AG08396 (cell line): ENCODE measurements at places on chromosomes 2 and 18.

- DNase-seq = no peak
Observed at GRCh38 chr2:143504397-143504796, 375.2 kb downstream of the ARHGAP15 start.

DNA sequence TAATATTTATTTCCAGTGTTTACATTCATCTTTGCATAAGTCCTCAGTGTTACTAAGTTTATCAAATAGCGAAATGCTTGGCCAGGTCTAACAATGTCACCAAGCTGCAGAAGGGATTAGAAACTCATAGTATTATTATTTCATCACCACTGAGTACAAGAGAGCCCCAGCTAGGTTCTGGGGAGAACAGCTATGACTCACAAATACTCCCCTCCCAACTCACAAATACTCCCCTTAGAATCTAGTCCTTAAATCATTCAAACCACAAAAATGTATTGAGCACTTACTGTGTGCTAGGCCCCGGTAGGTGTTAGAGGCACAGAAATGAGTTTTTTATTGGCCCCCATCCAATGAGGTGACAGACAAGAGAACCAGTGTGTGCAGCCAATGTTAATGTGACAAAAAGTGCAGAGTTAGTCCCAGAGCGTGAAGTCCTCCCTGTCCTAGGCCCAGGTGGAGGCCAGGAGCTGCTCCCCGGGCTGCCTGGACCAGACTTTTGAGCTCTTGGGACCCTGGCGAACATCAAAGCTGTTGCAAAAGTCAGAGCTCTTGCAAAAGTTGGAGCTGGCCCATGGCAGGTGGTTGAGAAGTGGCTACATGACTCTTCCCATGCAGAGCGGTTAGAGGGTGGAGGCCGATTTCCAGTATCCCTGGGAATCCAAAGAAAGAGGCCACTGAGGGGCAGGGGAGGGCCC is 9.8 kb downstream of the STEAP3 start:
- peak; percentile 60 for DNase-seq

GRCh38 chr2:43318791-43319190 is 92.4 kb upstream of the ZFP36L2 start:
- DNase-seq = no peak

DNA sequence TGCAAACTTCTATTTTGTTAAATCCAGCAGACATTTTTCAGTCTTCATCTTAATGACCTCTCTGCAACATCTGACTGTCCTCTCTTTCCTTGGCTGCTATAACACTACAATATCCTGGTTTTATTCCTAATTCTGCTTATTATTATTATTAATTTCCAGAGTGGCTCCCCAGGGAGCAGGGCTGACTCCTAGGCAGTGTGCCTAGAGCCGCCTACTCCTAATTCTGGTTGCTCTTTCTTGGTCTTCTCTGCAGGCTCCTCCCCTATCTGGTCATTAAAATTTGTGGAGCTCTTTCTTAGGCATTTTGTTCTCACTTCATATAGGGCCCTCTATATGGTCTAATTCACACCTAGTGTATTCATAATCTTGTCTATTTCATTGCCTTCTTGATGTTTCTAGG is 10.8 kb downstream of the LOXL3 start:
- DNase-seq = no peak

DNA sequence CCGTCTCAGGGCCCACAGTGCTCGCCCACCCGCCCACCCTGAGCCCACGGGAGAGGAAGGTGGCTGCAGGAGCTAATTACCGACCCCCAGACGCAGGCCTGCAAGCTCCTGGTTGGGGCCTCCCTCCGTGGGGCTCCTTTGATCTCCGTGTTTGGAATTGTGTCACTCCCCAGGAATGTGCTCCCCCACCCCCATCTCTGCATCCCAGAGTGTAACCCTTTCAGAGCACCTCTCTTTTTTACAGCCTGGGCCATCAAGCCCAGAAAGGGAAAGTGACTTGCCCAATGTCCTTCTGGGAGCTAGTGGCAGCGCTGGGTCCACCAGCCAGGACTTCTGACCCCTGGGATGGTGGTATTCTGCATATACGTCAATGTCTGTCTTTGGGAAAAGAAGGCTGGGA is 335.1 kb downstream of the CYRIA start:
- DNase-seq = no peak

DNA sequence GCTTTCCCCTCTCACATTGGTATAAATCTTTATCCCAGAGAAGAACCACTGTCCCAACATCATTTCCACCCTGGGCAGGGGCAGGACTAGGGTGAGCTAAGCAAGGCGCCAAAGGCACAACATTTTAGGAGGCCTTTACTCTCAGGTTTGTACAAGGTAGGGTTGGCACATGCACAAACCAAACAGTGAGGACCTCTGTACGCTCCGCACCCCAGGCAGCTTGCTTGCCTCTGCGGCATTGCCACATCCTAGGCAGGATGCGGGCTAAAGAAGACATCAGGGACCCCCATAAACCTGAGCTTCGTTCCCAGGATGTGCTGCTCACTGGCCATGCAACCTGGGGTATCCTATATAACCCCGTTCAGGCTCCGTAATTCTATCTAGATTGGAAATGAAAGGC is 128.1 kb upstream of the DAPL1 start:
- DNase-seq = no peak

DNA sequence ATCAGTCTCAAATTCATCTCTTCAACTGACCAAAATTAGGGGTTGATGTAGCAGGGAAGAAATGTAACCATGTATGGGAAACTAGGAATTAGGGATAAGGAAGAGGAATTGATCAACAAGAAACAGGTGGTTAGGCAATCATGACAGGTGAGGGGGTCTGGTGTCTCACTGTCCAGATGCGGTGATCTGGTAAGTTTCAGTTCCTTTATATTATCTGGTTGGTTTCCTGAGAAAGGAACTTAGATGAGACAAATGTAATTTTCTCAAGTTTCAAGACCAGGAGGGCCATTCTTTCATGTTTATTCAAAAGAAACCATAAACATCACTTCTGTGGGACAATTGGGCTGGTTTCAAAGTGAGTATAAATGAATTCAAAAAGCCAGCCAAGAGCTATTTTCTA is 306.2 kb upstream of the KCNJ3 start:
- no peak for DNase-seq

DNA sequence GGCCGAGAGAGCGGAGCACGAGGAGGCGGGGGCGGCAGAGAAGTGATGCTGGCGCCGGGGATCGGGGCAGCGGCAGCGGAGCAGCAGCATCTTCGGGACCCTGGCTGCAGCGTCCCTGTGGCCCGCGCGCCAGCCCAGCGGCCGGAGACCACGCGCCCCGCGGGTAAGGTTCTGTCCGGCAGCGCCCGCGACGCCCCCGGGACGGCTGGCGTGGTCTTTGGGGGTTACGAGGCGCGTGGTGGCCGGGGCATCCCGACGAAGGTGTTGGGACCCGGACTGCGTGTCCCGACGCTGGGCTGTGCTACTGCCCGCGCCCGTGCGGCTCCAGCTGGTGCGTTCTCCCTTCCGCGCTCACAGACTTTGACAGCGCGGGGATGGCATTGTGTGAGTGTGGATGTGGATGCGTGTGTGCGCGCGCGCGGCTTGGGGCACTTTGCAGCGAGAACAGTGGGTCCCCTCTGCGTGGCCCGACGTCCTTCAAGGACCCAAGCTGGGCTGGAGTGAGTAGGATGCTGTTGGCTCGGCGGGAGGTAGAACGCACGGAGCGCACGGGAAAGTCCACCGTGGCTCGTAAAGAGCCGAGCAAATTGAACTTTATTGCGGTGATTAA is 405.0 kb downstream of the XIRP2 start:
- DNase-seq = peak; percentile 38

- no peak for DNase-seq
Observed at GRCh38 chr2:42792087-42792582, 248 bp downstream of the HAAO start.

- no peak for DNase-seq
Observed at GRCh38 chr2:164243315-164243714, 378.0 kb downstream of the GRB14 start.

- no peak for DNase-seq
Observed at GRCh38 chr2:58517881-58518280, 276.8 kb upstream of the FANCL start.

DNA sequence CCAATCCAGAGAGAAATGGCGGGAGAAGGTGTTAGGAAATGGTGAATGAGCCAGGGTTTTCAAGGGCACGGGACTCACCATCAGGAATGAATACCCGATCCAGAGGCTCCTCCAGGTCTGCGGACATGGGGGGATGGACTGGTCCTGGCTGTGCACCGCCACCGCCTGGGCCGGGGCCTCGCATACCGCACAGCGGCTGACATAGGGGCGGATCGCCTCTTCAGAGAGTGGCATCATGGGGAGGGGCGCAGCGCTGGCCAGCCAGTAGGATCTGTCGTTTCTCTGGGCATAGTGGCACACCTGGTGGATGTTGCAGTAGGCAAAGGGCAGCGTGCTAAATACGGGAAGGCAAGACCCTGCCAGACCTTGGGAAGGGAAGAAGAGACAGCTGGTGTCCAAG is 156.1 kb downstream of the COL4A4 start:
- DNase-seq = no peak

DNA sequence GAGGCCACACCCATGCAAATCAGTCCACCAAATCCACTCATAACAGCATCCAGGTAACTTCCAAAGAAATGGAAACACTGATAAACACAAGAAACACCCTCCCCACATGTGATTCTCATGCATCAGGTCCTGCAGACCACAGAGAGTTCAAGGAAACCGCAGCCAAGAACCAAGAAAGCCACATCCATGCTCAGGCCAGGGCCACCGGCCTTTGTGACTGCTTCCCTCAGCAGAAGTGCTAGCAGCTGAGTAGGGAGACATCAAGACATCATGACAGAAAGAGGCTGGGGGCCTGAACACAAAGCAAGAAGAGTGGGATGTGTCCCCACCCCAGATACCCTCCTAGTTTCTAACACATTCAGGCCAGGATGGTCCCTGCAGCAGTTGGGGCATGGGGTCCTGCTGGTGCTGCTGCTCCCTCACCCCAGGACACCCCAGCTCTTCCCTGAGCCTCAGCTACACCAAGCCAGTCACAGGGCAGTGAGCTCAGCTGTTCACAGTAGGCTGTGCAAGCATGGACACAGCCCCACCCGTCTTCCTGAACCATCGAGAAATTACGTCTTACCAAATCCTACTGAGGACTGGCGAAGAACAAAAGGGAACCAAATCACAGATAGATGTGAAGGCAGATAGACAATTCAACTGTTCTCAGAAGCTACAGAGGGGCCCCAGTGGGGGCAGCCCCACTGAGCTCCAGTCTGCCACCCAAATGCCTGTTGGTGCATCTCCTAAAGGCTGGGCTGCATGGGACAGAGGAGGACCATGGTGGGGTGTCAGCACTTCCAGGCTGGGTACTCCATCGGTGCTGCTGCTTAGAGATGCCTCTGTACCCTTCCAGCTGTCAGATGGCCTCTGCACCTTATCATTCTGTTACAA is 60.9 kb downstream of the HDAC4 start:
- DNase-seq = no peak

DNA sequence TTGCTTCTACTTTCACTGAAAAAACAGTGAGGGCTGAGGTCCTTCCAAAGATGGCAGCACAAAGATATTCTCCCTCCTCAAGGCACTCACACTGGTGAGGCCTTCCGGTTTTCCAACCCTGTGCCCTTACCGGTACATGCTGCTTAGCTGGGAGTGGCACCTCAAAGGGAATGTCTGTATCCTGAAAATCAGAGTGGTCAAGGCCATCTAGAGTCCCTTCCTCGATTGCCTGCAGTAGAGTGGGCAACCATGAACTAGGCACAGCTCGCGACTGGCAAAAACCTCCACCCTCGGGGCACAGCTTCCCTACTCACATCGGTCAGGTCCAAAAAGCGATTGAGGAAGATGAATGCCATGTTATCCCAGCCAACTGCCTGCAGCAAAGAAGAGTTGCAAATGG is 3.4 kb downstream of the KRTCAP3 start:
- DNase-seq = no peak

- no peak for DNase-seq
Observed at GRCh38 chr2:198488964-198489363, 684.6 kb downstream of the PLCL1 start.

DNA sequence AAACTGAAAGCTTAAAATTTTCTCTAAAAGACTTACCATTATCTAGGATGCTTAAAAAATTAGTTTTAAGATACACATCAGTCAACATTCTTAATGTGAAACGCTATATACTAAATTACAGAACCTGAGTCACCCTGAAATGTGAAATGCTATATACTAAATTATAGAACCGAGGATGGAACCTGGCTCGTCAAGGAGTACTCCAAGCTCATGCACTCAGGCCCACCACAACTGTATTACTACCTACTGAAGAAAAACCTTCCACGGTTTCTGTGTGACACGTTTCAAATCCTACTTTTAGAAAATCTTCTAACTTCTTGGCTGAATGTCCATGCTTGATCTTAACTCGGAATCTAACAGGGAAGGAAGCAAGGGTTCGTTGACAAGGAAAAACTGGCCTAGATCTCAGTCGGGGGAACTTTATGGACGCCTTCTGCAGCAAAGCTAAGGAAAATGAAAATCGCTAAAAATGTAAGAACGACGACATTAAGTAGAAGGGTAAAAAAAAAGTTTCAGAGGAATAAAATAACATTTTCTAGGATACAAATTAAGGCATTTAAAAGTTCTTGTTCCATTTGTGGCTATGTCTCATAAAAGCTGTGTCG is 1.4 kb downstream of the PRKD3 start:
- no peak for DNase-seq

GRCh38 chr2:237876532-237876931 is 17.1 kb downstream of the RAMP1 start:
- DNase-seq = no peak

- peak; percentile 4 for DNase-seq
Observed at GRCh38 chr2:41400088-41400665, 647.6 kb upstream of the PKDCC start.

GRCh38 chr2:38649176-38649728 is 16.7 kb upstream of the GALM start:
- DNase-seq = no peak

DNA sequence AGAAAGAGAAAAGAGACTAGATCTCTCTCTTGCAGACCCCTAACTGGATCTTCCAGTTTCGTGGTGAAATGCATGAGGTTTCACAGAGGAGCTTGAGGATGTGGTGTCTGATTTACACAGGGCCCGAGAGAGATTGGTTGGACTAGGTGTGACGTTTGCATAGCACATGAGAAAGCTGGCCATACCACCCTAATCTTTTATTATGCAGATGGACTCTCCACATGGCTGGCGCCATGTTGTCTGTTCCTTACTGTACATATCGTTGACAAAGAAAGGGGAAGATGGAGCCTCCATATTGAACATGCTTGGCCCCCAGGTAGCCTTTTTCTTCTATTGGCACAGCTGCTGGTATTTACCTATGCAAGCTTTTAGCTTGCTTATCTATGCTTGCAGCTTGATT is 27.5 kb upstream of the PGAP1 start:
- no peak for DNase-seq

DNA sequence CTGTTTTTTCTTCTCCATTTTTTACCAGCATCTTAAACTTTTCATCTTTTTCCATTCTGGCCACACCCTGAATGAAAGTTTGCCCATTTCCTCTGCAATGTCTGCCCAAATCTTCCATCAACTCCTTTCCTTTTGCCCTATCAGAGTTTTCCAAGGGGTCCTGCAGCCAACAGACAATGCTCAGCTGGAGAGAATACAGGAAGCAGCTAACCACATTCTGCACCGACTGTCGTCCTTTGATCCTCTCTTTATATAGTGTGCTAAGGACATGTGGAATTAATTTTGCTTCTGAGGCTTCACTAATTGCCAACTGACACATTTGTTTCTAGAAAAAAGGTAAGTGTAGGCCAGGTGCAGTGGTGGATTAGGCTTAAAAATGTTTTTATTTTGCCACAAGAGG is 50.5 kb upstream of the DLX2 start:
- no peak for DNase-seq

GRCh38 chr18:44589693-44590355 is 90.9 kb upstream of the SETBP1 start:
- peak; percentile 32 for DNase-seq
